Stimulated activated CD4-positive, alpha-beta T cell treated with anti-CD3 and anti-CD28 coated beads, Interleukin-4, amount 100 ng/mL, for 1 hour (primary cell): ENCODE measurements at places on chromosomes 16 and 17.

- no peak for DNase-seq
These were observed 2.2 kb downstream of the PLCD3 start for GRCh38 chr17:45129940-45130680.

DNA sequence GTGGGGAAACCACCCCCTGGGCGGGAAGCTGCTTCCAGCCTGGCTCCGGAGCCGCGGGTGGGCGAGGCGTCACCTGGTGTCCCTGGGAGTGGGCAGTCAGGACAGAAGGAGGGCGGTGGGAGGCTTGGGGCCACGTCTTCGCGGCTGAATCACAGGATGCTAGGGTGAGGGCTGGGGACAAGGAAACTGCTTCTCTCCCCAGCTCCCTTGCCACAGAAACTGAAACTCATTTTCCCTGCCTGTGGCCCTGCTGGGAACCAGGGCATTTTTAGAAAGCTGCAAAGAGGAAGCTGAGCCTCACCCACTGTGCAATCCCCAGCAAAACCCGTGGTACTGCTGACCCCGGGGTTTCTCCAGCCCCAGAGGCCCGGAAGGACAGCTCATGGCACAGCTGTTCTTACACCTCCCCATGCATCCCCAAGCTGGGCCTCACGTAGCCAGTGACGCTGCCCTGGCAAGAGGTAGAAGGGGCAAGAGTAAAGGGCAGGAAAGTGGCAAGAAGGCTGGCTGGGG is 8.2 kb downstream of the RHBDF2 start:
- DNase-seq = peak; percentile 19

DNA sequence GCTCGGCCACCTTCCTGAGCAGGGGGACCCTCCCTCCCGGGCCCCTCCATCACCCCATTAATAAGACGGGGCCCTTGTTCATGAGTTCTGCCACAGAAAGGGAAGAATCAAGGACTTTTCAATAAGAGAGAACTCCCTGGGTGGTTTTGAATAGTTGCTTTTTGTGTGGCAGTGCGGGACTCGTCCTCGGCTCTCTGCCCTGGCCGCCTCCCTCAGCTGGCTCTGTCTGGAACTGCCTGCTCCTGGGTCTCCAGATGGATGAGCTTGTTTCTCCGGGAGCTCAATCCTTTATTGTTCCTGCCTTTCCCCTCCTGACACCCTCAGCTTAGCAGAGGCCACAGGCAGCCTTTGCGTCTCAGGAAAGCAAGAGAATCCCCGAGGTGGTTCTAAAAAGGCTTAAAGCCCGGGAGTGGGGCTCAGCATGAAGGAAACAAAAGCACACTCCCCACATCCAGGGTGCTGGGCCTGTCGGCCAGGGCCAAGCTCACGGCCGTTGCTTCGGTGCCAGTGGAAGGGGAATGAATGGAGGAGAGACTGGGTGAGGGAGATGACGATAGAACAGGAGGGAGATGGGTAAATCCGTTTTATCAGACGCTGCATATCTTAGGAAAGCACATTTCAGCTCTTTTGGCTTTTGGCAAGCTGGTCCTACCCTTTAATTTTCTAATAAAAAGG is 60.2 kb downstream of the RAI1 start:
- DNase-seq = no peak

GRCh38 chr17:41329279-41329948 is 13.9 kb upstream of the KRTAP17-1 start:
- DNase-seq = no peak

GRCh38 chr17:63125987-63126386 is 160.0 kb downstream of the TANC2 start:
- DNase-seq = no peak

GRCh38 chr17:1069847-1070246 is 72.9 kb downstream of the TIMM22 start:
- DNase-seq = no peak

GRCh38 chr17:83125515-83126274 is 46.3 kb downstream of the METRNL start:
- DNase-seq = no peak

GRCh38 chr16:28504707-28505404 is 1.8 kb downstream of the IL27 start:
- no peak for DNase-seq

- DNase-seq = no peak
These were observed 1.1 kb upstream of the NTN1 start for GRCh38 chr17:9020096-9020823.

DNA sequence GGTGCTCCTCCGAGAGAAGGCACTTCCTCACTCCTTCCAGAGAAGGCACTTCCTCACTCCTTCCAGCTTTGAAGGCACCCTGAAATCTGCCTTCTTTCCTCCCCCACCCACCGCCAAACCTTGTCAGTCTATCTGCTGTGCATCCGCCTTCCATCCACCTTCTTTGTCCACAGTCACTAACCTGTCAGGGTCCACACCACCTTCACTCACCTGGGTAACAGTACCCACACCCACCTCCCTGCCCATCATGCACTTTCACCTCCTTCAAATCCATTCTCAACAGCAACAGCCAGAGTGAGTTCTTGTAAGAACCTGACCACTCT is 5.2 kb downstream of the CCDC102A start:
- DNase-seq = no peak
